ENCODE measurements at places on chromosomes 5 and 9.

DNA sequence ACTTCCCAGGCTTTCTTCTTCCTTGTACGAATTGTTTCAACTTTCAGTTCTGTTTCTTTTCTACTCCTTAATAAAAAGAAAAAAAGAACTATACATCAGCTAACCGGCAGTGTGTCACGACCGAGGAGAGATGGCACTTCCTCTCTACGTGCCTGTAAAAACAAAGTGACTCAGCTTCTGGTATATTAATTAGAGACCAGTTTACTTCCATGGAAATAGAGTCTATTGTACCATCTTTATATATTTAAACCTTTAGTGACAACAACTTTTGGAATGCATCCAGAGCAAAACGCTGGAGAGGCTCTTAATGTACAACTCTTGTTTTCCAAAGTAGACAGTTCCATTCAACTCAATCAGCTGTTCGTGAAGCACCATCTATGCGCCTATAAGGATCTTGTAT, 94.5 kb upstream of the LIFR start:
- DNase-seq, result no peak

DNA sequence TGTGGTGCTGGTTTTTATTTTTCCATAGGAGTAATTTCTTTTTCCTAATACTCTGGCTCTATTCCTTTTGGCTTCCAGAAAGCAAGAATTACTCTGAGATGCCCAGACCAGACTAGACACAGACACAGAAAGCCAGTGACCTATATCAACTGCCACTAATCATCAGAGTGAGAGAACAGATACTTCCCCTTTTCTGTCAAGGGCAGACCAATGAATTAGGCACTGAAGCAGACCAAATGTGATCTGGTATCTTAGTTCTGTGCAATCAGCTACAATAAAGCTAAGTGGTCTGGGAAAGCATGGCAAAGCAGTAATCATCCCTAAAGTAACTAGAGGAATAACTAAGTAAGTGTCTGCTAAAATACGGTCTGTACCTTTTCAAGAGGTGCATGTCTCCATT, 239.1 kb downstream of the ELAVL2 start:
- no peak for DNase-seq

DNA sequence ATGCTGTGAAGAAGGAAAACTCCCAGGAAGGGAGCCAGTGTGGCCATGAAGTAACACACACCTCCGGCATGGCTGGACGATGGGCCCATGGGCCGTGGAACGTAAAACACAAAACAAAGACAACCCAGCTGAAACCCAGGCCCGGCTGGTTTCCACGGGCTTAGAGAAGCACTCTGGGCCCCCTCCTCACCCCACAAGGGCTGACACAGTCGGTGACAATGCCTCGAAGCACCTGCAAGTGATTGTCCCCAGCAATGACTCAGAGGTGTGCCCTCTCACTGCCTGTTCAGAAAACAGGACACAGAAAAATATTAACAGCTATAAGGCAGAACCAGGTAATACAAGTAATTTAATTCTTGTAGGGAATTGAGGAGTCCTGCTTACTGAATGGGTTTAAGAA, 135.3 kb downstream of the ROR2 start:
- no peak for DNase-seq

DNA sequence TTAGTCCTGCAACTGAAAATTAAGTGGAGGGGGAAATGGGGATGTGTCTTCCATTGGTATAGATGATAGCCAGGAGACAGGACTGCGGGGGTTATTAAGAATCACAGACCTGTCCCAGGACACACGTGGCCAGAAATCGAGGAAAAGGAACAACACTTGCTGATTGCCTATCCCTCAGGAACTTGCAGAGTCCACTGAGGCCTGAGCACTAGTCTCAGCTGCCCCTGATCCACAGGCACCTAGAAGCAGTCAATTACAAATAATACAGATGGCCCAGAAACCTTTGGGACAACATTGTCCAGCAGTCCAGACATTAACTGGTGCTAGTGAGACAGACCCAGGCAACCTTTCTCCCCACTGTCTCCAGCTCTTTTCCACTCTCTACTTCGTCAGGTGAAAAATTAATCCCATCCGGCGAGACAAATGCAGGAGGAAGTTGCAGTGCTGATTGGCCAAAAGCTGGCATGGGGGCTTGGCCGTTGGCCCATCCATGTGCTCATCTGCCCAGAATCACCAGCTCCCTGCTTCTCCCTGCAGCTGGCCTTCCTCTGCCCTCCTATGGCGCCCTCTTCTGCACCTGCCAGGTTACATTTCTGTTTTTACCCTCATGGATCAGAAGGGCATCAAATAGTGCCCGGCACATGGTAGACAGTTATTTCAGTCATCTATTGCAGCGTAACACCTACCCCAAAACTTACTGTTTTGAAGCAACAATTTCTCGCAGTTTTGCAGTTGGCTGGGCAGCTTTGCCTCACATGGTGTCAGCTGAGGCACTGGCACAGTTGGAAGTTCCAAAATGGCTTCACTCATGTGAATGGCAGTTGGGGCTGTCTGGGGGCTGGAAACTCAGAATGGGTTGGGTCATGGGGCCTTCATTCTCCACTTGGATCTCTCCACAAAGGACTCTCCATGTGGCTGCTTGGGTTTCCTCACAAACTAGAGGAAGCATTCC, 3.6 kb upstream of the B4GALT1 start:
- no peak for DNase-seq

- DNase-seq, result no peak
Measured at GRCh38 chr5:114437936-114438335, 76.1 kb downstream of the KCNN2 start.

- no peak for DNase-seq
Measured at GRCh38 chr9:16743375-16743774, 127.1 kb downstream of the BNC2 start.

- DNase-seq, result no peak
Measured at GRCh38 chr9:136016572-136017288, 55.6 kb upstream of the UBAC1 start.

DNA sequence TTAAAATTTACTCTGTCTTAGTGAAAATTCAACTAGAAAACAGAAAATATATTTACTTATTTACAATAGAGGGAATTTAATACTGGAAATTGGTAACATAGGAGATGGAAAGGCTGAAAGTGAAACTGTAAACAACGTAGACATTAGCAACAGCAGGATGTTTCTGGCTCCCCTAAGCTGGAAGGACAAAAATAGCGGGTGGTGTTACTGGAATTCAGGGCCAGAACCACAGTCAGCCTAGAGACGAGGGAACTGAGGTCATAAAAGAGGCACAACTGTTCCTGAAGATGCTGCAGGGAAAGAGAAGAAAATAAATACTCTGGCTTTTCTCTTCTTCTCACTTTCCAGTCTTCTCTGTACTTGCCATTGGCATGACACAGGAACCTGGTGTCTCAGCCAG, 80.4 kb upstream of the NIPBL start:
- no peak for DNase-seq

DNA sequence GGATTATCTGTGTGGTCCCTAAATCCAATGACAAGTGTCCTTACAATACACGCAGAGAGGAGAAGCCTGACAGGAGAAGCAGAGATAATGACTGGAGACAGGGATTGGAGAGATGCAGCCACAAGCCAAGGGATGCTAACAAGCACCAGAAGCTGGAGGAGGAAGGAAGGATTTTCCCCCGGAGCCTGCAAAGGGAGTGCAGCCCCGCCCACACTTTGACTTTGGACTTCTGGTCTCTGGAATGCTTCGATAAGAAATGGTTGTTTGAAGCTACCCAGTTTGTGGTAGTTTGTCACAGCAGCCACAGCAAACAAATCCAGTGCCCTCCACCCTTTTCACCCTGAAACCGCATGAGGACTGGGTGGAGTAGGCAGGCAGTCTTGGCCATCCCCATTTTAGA, 77.2 kb upstream of the BOD1 start:
- DNase-seq, result no peak

- DNase-seq, result no peak
Measured at GRCh38 chr9:14780251-14780650, 57.7 kb upstream of the CER1 start.

GRCh38 chr9:129610473-129611306, 10.2 kb downstream of the C9orf50 start:
- DNase-seq, result peak; percentile 81

DNA sequence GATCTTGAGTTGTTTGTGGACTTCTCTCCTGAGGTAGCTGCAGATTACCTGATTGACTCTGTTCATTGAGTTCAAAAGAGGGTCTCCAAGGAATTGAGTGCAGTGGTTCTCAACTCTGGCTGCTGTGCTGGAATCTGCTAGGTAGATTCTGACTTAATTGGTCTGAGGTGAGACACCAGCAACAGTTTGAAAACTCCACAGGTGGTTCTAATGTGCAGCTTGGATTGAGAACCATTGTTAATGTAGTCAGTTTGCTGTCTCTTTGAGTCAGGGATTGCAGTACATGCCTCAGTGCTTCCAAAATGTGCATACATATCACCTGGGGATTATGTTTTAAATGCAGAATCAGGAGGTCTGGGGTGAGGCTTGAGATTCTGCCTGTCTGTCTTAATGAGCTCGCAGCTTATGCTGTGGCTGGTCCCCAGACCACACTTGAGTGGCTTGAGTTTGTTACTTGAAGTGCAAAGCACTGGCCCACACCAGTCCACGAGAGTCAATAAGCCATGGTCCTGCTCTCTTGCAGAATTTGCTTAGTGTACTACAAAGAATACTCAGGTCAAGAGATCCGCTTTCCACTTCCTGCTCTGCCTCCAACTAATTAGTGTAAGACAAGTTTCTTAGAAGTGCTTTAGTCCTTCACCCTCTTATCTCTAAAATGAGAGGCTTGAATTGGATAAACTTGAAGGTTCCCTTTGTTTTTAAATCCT, 82.3 kb downstream of the ATG10 start:
- no peak for DNase-seq

GRCh38 chr9:2787065-2787464, 56.8 kb downstream of the PUM3 start:
- no peak for DNase-seq

- DNase-seq, result no peak
Measured at GRCh38 chr5:154371687-154372086, 74.1 kb upstream of the SAP30L start.

DNA sequence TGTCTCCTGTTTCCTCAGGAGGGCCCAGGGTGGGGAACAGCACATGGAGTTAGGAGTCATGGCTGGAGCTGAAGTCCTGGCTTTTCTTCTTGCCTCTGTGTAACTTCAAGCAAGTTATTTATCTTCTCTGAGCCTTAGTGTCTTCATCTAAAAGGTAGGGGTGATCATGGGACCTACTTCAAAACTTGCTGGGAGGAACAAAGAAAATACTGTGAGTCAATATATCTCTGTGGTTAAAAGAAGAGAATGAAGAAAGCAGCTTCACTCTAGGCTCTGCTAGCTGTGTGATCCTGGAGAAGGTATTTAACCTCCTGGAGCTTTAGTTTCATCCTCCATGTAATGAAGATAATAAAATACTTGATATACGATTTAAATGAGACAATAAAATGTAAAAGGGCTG, 26.5 kb downstream of the AFAP1L1 start:
- no peak for DNase-seq

DNA sequence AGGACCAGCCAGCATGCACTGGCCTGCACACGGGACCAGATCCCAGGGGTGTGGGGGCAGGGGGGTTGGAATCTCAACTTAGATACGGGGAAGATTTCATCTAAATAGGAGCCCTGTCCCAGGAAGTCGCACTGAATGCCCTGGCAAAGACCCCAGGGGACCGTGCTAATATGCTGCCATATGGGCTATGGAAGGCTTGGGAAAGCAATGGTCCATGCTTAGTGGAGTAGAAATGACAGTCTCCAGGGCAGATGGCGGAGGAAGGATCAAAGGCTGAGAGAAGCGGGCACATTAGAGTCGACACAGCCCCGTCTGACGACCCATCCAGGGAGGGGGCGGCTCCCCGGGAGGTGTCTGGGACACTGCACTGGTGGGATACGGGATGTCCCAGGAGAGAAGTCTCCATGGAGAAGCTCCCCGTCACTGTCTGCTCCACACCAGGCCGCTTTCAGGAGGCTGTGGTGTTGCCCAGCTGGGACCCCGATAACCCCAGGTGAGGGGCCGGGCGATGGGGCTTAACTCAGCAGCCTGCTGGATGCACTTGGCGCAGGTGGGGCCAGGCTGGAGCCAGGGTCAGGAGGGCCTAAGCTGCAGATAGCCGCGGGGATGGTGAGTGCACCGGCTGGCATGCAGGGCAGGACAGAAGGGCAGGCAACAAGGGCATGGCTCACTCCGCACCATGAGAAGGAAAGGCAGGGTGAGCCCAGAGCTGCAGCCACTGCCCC, 377.7 kb upstream of the IRX1 start:
- no peak for DNase-seq

DNA sequence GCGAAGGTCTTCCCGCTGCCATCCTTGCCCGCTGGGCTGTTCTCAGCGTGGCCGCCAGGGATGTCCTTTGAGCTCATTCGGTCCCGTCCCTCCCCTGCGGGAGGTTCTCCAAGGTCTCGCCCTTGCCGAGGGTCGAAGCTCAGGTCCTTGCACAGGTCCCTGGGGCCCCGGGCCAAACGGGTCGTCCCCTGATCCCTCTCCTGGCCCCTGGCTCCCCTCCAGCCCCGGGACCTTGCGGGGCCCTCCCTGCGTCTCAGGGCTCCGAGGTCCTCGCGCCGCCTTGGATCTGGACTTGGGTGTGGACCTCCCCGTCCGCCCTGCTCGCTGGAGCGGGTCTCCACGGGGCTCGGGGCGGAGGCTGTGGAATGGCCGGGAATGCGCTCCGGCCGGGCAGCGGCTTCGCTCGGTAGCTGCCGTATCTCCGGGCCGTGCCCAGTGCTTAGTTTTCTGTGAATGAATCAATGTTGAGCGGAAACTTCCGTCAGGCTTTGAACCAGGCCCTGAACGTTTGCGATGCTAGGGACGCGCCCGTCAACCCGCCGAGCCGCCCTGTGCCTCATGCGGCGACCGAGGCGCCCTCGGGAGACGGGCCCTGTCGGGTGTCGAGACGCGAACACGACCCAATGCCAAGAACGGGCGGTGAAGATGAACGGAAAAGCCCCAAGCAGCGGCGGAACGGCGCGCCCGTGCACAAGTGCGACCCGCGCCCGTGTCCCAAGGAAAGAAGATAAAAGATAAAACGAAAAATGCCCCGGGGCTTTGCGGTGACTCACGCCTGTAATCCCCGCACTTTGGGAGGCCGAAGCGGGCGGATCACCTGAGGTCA, 780 bp downstream of the RNU6ATAC start:
- peak; percentile 55 for DNase-seq

GRCh38 chr5:3736926-3737325, 141.3 kb downstream of the IRX1 start:
- no peak for DNase-seq

GRCh38 chr9:23798325-23798724, 27.7 kb downstream of the ELAVL2 start:
- no peak for DNase-seq

DNA sequence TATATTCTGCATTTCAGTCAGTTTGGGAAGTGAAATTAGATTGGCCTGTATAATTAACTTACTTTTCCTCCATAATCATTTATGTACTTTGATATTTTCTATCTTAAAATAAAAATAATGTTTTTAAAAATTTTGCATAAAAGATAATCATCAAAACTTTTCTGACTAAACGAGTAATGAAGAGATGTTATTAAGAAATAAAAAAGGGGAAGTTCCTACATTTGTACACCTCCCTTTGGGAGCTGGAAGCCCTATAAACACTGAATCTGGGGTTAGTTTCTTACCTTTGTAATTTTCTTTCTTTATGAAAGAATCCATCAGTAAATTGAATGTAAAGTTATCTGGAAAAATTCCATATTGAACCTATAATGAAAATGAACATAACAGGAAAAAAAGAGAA, 86.2 kb downstream of the MRPS27 start:
- DNase-seq, result no peak

- DNase-seq, result peak; percentile 27
Measured at GRCh38 chr5:177023303-177023664, 788 bp downstream of the ZNF346 start.
